ENCODE measurements at places on chromosomes 1 and 21. TPM values are rescaled to one million over a fixed set of nuclear protein-coding genes. Genes with fewer than 3 reads are reported as not detected.

- DNase-seq: peak; percentile 72
Observed at GRCh38 chr1:151024540-151025146, 11.7 kb upstream of the BNIPL start.

GRCh38 chr1:205057808-205058575 lies 15.0 kb downstream of the CNTN2 start:
- no peak for DNase-seq

- no peak for DNase-seq
Observed at GRCh38 chr1:11153184-11153583, 36.0 kb upstream of the ANGPTL7 start.

- no peak for DNase-seq
Observed at GRCh38 chr1:22754824-22755223, 44.2 kb downstream of the EPHB2 start.

DNA sequence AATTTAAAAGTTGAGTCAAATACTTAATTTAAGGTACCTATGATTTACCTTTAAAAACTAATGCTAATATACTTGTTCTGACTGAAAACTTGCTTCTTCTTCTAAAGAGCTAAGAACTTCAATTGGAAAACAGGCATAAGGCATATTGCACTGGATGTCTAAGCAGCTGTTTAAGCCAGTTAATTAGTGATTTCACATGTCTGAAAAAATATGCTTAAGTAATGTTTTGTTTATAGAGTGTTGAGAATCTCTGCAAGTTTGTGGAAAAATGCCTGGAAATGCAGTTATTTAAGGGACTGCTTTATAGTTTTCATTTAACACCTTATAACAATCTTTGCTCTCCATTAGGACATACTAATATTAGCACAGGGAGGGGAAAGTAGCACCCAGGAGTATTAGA lies 28.2 kb downstream of the UBE2U start:
- DNase-seq: no peak

DNA sequence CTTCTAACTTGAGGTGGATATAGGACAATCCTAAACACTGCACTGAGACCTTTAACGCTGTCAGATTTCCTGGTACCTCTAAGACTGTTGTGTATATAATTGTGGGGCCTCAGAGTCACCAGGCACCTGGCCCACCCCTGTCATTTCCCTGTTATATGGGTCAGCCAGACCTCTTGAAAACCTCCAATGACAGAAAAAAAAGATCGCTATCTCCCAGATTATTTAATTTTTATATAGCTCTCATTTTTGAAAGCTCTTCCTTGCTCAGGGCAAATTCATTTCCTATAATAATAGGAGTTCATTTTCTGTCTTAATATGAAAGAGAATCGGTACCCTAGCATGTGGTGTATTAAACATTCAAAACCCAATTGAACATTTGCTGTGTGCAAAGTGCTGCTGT lies 56.7 kb downstream of the ZP4 start:
- DNase-seq: no peak

DNA sequence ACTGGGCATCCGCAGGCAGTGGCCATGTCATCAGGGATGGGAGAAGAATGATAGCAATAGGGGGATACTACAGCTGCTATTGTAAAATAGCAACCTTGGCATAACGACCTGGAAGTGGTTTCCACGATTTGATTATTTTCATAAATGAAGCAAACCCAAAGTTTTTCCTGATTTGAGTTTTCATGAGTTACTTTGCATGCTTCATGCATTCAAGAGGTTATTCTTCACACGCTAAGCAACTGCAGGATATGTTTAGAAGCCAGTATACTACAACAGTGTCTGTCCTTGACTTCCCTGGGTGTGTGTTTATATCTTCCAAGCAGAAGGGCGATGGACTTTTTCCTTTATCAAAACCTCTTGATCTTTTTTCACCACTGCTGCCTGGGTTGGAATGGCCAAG lies 281.1 kb upstream of the DUSP10 start:
- no peak for DNase-seq

GRCh38 chr1:94713472-94714141 lies 106.5 kb upstream of the SLC44A3 start:
- DNase-seq: peak; percentile 71

DNA sequence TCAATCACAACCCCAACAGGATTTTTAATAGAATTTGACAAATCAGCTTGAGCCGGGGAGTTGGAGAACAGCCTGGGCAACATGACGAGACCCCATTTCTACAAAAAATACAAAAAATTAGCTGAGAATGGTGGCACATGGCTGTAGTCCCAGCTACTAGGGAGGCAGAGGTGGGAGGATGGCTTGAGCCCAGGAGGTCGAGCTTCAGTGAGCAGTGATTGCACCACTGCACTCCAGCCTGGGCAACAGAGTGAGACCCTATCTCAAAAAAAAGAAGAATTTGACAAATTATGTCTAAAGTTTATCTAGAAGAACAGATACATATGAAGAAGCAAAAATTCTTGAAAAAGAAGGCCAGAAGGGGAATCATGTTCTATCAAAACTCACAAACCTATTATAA lies 43.2 kb downstream of the FRRS1 start:
- no peak for DNase-seq

- DNase-seq: no peak
Observed at GRCh38 chr1:174169342-174169741, 10.0 kb downstream of the RABGAP1L start.

- no peak for DNase-seq
Observed at GRCh38 chr1:210448297-210448892, 119.7 kb downstream of the HHAT start.

DNA sequence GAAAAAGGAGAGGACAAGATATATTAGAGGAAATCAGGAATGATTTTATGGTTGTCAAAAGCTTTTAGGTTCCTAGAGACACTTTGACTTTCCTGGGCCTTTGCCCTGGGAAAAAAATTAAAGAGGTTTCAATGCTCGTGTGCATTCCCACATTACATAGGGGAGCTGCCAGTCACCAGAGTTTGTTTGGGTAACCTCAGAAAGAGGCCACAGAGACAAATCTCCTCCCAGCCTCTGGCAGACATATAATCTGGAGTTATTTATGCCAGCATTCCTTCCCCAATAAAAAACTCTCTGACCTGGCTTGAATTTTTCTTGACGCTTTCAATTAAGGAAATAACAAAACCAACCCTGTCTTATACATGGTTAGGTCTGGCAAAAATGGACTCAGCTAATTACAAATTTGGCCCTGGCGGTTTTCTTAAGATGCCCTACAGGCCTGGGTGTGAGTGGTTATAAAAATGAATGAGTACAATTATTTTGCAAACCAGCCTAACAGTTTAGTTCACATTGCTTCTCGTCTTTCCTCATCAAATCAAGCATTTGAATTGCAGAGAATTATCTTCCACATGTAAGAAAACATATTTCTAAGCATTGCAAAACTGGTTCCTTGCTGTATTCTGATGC lies 63.7 kb downstream of the WLS start:
- no peak for DNase-seq

DNA sequence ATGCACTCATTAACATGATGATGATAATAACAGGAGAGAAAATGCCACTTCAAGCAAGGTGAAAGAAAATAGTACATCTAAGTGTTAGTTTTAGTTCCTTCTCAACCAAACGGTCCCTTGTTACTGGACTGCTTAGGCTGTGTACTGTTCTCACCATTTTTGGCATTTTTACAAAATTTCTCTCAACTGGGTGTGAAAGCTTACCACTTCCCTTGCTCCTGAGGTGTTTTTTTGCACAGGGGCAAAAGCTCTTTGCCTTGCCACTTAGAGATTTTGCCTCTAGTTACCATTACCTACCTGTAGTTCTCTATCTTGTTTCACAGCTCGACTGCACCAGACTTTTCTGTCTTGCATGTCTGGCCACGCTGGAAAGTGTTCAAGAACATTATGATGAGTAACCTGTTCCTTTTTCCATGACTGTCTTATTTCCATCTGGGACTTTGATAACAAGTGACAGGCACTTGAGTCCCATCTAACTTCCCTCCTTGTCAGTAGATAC lies 10.7 kb downstream of the NEK7 start:
- DNase-seq: no peak

DNA sequence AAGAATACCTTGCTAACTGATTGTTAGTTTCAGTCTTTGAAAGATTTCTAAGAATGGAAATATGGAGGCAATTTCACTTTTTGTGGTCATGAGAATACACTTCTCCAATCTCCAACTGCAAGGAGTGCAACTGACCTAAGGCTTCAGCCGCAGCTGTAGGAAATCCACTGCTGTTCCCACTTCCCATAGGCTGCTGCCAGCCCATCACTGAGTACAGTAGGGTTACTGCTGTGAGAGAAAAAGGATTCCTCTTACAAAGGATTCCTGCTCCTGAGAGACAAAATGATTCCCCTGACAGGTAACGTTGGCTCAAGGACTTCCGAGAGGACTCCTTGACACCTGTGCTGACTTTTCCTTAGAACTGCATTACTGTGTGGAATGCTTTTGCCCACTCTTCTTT lies 87.4 kb downstream of the ADGRL4 start:
- no peak for DNase-seq

- no peak for DNase-seq
Observed at GRCh38 chr1:235748747-235749146, 99.2 kb upstream of the GNG4 start.

- no peak for DNase-seq
Observed at GRCh38 chr1:110233861-110234260, 23.7 kb downstream of the KCNC4 start.

DNA sequence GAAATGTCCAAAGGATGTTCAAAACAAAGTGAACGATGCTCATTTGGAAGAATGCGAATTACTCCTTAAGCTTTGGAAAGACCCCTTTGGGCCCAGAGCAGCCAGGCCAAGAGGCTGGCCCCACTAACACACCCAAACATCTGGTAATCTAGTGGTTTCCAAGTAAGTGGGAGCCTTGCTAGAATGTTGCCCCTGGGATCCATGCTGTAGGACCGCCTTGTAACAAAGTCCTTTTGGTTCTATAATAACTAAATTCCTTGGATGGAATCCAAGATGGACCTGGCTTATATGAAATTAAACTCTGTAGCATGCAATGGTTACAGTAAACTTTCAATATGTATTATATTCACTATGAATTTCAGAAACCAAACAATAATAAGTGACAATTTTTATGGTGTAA lies 25.3 kb downstream of the GPR3 start:
- DNase-seq: no peak

- DNase-seq: no peak
Observed at GRCh38 chr1:219273088-219273686, 99.5 kb downstream of the LYPLAL1 start.

TTLL10 gene
- not detected for total RNA-seq

KCNN3 gene
- total RNA-seq: 0.51 TPM

DISC1 gene
- total RNA-seq: 1.8 TPM

PTGS2 gene
- total RNA-seq: 0.99 TPM

SH2D2A gene
- 0.73 TPM for total RNA-seq

SMIM12 gene
- 45.7 TPM for total RNA-seq

All from right lobe of liver (tissue), 6 donors.